ENCODE measurements at places on chromosomes 1 and 21.

DNA sequence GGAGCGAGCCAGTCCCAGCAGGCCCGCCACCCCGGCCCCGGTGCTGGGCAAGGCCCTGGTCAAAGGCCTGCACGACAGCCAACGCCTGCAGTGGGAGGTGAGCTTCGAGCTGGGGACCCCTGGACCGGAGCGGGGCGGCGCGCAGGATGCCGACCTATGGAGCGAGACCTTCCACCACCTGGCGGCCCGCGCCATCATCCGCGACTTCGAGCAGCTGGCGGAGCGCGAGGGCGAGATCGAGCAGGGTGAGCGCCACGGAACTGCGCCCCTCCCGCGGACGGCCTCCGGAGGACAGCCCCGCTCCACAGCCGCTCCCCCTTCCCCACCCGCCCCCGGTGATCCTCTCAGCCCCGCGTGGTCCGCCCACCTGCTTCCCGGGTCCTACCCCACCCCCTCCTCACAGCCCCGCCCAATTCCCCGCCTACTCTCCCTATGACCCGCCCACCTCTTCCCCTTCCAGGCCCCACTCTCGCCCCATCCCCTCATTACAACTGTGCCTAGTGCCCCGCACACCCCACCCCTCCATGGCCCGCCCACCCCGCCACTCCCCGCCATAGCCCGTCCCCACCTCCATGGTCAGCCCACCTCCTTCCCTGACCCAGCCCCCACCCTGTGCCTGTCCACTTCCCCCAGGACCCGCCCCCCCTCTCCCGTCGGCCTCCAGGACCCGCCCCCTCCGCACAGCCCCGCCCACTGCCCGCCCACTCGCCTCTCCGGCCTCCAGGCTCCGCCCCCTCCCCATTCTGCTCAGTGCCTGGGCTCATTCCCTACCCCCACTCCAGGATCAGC is 52.7 kb downstream of the VWA5B1 start:
- DNase-seq = no peak

- peak; percentile 95 for DNase-seq
Observed at GRCh38 chr1:26744075-26744959, 43.4 kb upstream of the PIGV start.

DNA sequence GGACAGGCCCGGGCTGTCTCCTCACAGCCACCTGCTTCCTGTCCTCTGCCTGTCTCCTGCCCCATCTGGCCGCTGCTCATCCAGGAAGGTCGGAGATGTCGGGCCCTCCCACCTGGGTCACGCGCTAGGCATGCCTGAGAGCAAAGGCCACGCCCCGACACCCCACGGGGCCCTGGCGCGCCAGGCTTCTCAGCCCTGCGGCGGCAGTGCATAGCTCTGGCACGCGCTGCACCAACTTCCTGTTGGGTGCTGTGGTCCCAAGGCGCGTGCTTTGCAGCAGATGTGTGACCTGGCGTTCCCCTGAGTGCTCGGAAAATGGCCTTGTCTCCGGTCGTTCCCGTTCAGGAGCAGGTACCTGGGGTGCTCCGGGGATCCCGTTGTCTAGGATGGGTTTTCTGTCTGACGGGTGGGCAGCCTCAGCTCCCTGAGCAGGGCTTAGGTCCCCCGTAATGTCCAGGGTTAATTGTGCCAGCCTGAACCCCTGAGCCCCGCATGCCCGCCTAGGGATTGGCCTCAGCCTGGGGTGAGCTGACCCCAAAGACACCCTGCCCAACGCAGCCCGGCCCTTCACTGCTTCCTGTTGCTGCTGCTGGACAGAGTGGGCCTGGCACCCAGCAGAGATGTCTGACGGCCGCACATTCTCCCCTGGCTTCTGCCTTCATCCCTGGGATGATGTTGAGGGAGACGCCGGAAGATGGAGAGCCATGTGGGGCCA is 19.4 kb upstream of the KCNAB2 start:
- no peak for DNase-seq

DNA sequence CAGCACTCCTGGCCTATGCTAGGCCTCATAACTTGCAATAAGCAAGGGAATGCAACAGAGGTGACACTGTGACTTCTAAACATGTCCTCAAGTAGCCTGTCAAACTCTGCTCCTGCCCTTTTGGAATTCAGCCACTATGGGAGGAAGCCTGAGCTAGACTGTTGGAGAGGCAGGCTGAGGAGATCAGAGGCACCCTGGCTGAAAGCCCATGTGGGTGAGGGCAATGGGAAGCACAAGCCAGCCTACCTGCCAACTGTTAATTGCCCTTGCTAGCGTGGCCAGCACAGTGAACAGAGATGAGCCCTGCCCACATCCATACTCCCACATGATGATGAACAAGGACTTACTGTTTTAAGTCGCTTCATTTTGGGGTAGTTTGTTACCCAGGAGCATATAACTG is 17.7 kb downstream of the GNB1 start:
- peak; percentile 22 for DNase-seq

GRCh38 chr1:53860967-53861411 is 22.9 kb upstream of the NDC1 start:
- DNase-seq = peak; percentile 67

DNA sequence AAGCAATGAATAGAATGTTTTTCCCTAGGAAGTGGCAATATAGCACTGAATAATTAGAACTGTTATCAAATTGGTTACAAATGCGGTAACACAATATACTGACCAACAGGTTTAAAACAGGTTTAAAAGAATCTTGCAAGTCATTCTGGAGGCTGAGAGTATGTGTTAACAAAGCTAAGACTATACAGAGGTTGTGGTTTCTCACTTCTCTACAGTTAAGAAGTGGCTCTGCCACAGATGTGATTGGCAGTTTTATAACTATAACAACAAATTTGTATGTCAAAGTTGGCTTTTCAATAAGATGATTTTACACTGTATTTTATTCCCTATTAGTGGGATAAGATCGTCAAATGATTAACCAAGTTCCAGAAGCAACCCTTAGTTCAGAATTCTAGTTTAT is 7.1 kb downstream of the ANGEL2 start:
- no peak for DNase-seq

DNA sequence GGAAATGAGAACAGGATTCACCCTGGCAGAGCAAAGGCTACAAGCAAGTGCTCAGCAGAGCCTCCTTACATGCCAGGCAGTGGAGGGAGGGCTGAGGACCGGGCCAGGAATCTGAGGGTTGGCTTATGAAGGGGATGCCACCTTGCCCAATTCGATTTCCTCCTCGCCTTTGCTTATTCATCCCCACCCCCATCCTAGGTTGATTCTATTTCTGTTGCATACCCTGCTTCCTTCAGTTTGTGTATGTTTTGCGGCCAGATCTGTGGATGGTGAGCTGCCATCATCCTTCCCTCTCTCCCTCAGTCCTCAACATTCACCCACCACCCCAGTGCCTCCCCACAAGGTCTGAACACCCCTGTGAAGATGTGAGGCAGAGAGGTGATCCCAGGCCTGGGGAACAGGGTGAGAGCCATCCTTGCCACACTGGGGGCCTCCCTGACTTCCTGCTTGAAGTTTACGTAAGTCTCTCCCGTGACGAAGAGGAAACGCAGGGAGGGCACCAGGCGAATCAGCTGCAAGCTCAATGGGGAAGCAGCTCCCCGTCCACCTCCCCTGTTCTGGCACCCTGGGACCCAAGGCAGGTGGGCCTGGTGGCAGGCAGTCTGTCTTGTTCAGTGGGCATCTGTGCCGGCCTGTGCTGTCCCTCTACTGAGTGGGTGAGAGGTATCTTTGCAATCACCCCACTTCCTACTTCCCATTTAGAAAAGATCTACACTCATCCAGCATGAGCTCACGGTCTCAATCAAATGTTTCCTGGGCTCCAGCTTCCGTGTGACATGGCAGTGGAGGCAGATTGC is 50.6 kb upstream of the CNTN2 start:
- DNase-seq = no peak

GRCh38 chr1:226575436-226575720 is 26.8 kb downstream of the STUM start:
- DNase-seq = no peak

DNA sequence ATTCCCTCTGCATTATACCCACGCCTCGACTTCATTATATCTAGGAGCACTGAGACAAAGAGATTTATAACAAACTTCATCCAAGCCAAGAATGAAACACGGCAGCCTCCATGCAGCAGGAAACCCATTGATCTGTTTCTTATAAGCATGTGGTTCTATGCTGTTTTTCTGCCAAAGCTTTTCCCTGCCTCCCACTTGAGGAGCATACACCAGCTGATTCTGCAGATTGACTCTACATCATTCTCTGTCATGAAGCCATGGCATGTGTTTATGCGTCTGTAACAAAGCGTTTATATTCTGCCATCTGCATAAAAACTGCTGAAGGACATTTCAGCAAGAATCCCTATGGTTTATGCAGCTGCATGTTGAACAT is 102.0 kb downstream of the CYYR1 start:
- DNase-seq = no peak

GRCh38 chr1:217018648-217019047 is 295.4 kb upstream of the ESRRG start:
- DNase-seq = no peak

- peak; percentile 81 for DNase-seq
Observed at GRCh38 chr1:232709386-232709785, 79.5 kb upstream of the SIPA1L2 start.

- peak; percentile 63 for DNase-seq
Observed at GRCh38 chr1:209601809-209602657, 18.5 kb downstream of the CAMK1G start.

DNA sequence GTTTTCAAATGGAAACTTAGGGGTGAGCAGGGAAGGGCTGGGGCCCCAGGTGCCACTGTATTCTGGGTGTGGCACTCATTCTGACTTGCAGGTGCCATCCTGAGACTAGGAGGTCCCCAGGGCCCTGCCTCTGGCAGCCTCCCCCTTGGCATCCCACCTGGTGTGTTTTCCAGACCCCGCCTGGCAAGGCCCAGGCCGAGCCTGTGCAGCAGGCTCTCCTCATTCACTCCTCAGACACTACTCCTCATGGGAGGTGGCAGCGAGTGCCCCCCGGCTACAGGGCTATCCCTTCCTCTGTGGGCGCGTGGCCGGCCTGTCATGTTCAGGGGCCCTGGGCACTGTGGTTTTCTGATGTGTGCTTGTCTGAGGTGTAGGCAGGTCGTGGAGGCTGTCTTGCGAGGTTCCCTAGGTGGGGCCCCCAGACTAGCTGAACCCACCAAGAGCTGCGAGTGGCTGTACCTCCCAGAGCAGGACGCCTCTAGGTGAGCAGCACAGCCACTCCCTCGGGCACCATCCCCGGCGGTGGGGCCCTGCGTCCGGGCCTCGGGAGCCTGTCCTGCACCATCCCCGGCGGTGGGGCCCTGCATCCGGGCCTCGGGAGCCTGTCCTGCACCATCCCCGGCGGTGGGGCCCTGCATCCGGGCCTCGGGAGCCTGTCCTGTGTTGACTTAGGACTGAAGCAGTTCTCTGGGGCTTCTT is 13.2 kb downstream of the SLX9 start:
- no peak for DNase-seq

DNA sequence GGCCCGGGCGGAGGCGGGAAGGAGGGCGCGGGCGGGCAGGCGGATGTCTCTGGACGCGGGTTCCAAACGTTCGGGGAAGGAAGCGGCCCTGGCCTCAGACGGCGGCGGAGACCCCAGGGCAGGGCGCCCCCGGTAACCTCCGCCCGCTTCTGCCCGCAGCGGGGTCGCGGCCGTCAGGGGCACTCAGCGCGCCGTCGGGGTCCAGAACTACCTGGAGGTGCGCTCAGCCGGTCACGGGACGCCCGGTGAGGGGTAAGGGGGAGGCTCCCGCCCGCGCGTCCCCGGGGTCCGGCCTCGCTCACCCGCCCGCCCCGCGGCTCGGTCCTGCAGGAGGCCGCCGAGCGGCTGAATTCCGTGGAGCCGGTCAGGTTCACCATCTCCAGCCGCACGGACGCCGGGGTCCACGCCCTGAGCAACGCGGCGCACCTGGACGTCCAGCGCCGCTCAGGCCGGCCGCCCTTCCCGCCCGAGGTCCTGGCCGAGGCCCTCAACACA is 406 bp downstream of the PUSL1 start:
- DNase-seq = no peak

GRCh38 chr1:205424901-205425600 is 3.2 kb upstream of the LEMD1 start:
- no peak for DNase-seq

GRCh38 chr1:116302281-116302680 is 70.8 kb upstream of the ATP1A1 start:
- no peak for DNase-seq

GRCh38 chr1:114353262-114353661 is 157.7 kb downstream of the TRIM33 start:
- peak; percentile 61 for DNase-seq

- no peak for DNase-seq
Observed at GRCh38 chr1:190124068-190124467, 353.6 kb downstream of the BRINP3 start.

GRCh38 chr1:48920851-48921250 is 144.2 kb upstream of the BEND5 start:
- no peak for DNase-seq

- no peak for DNase-seq
Observed at GRCh38 chr1:196594700-196595099, 13.5 kb downstream of the KCNT2 start.

GRCh38 chr1:56830052-56830451 is 10.8 kb upstream of the FYB2 start:
- DNase-seq = no peak

DNA sequence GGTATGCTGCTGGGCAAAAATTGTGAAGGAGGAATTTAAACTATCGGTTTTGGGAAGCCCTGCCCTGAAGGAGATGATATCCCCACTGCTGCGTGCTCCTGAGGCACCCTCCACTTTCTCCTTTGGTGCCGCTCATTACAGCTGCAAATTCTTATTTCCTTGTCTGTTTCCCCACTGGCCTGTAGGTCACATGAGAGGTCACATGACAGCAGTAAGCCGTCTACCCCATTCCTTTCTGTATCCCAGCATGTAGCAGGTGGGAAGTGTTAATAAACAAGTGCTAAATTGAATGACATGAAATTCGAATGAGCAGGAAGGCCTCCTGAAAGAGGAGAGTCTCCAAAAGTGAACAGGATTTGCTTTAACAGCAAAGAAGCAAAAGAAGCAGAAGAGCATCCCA is 58.7 kb downstream of the GRIK3 start:
- DNase-seq = no peak

- DNase-seq = no peak
Observed at GRCh38 chr1:167345386-167345733, 124.7 kb downstream of the POU2F1 start.

GRCh38 chr1:101526813-101527212 is 290.0 kb downstream of the S1PR1 start:
- no peak for DNase-seq

DNA sequence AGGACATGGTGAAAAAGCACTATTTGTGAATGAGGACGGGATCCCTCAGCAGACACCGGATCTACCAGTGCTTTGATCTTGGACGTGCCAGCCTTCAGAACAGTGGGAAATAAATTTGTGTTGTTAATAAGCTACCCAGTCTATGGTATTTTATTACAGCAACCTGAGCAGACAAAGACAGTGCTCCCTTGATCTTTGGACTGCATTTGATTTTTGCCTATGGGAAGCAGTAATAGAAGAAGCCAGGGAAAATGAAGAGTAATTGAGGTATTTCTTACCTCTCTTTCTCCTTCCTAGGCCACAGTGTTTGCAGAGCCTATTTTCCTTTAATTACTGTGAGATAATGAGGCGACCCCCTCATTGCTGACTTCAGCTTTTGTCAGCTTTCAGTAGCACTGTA is 87.9 kb downstream of the PDE4B start:
- no peak for DNase-seq

- peak; percentile 94 for DNase-seq
Observed at GRCh38 chr1:77473690-77474089, 191.9 kb downstream of the AK5 start.
